Stimulated activated CD8-positive, alpha-beta memory T cell treated with anti-CD3 and anti-CD28 coated beads, Interleukin-15, amount 100 ng/mL, for 48 hours (primary cell): ENCODE measurements at places on chromosomes 11 and 22.

GRCh38 chr11:7677796-7678201 lies 4.5 kb upstream of the CYB5R2 start:
- DNase-seq, result no peak

DNA sequence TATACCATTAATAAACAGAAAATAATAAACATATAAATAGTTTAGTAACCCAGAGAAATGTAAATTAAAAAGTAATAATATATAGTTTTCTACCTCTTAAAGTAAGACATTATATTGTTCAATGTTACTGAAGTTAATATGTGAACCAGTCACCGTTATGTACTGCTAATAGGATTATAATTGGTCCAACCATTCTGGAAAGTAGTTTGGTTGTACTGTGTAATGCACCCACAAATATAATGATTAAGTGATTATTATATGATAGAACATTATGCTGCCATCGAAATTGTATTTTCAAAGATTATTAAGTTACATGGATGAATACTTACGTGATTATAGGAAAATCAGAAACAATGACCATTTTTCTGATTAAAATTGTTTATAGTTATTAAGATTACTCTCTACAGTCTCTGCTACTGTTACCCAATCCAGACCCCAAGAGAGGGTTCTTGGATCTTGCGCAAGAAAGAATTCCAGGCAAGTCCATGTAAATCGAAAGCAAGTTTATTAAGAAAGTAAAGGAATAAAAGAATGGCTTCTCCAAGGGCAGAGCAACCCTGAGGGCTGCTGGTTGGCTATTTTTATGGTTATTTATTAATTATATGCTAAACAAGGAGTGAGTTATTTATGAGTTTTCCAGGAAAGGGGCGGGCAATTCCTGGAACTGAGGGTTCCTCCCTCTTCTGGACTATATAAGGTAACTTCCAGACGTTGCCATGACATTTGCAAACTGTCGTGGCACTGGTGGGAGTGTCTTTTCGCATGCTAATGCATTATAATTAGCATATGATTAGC lies 50.1 kb downstream of the ACER3 start:
- DNase-seq, result no peak

- DNase-seq, result no peak
Observed at GRCh38 chr11:8717876-8718753, 35.5 kb downstream of the RPL27A start.

- DNase-seq, result no peak
Observed at GRCh38 chr11:61791737-61792309, 576 bp downstream of the TMEM258 start.

GRCh38 chr11:13382751-13383150 lies 80.3 kb downstream of the BTBD10 start:
- no peak for DNase-seq
